ENCODE measurements at places on chromosomes 12 and 14.

- no peak for DNase-seq
Measured at GRCh38 chr12:13097491-13098011, 5.9 kb downstream of the GSG1 start.

DNA sequence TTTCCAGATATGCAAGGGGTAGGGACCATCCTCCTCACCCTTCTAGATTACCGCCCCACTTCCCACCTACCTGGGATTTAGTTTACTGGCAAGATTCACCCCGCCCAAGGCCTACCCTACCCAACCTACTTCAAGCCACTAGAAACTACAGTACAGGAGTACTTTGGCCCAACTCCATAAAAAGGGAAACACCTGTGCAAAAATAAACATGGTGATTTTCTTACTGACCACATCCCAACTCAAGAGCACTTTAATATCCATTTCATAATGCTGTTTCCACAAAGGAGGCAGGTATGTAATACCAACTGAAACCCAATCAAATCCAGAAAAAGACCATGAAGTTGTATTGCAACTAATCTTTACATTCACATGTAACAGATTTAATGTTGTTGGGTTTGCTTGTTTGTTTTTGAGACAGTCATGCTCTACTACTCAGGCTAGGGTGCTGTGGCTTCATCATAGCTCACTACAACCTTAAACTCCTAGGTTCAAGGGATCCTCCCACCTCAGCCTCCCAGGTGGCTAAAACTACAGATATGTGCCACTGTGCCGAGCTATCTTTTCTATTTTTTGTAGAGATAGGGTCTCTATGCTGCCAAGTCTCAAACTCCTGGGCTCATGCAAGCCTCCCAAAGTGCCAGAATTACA lies 41.7 kb upstream of the RAP1B start:
- DNase-seq: no peak

- DNase-seq: no peak
Measured at GRCh38 chr14:101191721-101192660, 288.5 kb upstream of the RTL1 start.

GRCh38 chr14:59863806-59864525 lies 6.6 kb downstream of the RTN1 start:
- no peak for DNase-seq

GRCh38 chr12:92178340-92178739 lies 32.7 kb upstream of the BTG1 start:
- no peak for DNase-seq

- DNase-seq: no peak
Measured at GRCh38 chr12:50728417-50728816, 35.5 kb upstream of the ATF1 start.

- peak; percentile 58 for DNase-seq
Measured at GRCh38 chr14:93056166-93056839, 59.4 kb downstream of the ITPK1 start.

DNA sequence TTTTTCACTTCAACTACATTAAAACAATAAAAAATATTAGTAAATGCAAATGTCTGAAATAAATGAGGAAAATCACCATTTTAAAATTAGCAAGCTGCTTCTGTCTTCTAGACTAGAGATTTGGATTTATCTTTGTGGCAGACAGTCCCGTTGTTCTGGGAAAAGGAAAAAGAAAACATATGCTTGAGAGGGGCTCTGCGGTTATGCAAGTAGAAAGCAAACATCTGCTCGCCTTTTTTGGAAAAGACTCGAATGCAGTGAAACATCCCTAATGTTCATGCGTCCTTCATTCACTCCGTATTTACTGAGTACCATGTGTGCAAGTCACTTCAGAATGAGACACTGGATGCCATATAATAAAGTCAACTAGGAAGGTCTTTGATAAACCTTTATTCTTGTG lies 44.9 kb downstream of the IFNG start:
- no peak for DNase-seq

GRCh38 chr14:74213907-74214803 lies 25.1 kb upstream of the VSX2 start:
- DNase-seq: peak; percentile 56

DNA sequence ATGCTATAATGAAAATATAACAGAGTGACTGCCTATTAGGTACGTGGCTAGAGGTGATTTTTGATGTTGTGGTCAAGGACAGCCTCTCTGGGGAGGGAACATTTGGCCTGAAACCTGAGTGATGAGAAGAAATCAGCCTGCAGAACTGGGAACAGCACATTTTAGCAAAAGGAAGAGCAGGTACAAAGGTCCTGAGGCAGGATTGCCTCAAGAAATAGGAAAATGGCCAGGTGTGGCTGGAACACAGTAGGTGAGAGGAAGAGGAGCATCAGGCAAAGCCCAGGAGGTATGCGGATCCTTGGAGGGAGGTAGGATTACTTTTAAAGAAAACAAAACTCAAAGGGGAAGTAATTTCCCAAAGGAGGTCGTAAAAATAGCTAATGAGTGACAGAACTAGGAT lies 582.9 kb downstream of the MED13L start:
- DNase-seq: no peak

DNA sequence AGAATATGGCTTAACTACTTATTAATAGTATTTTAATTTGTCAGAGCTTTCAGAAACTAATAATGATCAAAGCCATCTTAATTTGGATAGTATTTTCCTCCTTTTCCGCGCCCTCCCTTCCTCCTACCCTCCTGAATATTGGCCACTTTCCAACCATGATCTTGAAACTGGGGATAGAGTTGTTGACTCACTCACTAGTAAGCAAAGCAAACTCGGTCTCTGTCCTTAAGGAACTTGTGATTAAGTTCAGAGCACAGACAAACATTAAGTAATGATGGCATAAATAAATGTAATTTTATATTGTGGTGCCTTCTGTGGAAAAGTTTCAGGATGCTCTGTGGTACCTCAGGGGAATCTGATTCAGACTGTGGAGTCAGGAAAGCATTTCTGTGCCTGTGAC lies 75.7 kb downstream of the LRRK2 start:
- DNase-seq: no peak

GRCh38 chr14:24613241-24613640 lies 3.8 kb upstream of the GZMH start:
- no peak for DNase-seq

DNA sequence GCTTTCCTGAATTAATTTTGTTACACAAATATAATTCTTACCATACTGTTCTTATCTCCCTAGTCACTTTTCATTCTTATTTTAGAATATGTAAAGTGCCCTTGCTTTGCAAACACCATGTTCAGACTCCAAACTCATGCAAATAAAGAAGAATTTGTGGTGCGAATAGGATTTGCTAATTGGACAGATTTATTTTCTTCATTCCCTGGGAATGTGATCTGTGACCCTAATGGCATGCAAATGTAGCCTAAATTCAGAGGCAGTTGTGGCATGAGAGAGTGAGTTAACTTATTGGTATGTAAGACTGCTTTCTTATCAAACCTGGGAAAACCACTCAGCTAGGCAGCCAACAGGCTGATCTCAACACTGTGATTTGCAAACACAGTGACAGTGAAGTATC lies 10.0 kb downstream of the CAPZA3 start:
- no peak for DNase-seq

GRCh38 chr12:24226745-24227350 lies 277.4 kb upstream of the SOX5 start:
- DNase-seq: no peak

Measured in neural progenitor cell (in vitro differentiated cells).